ENCODE measurements at places on chromosomes 13 and 19. TPM values are rescaled to one million over a fixed set of nuclear protein-coding genes. Genes with fewer than 3 reads are reported as not detected.

Gene LHB
- total RNA-seq = 1.1 TPM

Gene MISP3
- 6.6 TPM for total RNA-seq

Gene ZNF8
- total RNA-seq = 10.9 TPM

Gene COL4A2
- total RNA-seq = 835 TPM

Gene SIGLEC12
- 0.12 TPM for total RNA-seq

Gene BEST2
- not detected for total RNA-seq

Gene LRFN3
- total RNA-seq = 9.9 TPM

Gene ZNF835
- total RNA-seq = 7.1 TPM

Gene ZNF112
- 11.9 TPM for total RNA-seq

Gene CABP5
- not detected for total RNA-seq

Gene GFY
- total RNA-seq = not detected

Gene ZNF582
- 4.8 TPM for total RNA-seq

Gene GIPC1
- total RNA-seq = 95.6 TPM

Gene DMKN
- 47.1 TPM for total RNA-seq

Gene TGFBR3L
- not detected for total RNA-seq

Gene ENOX1
- 10.1 TPM for total RNA-seq

Gene CILP2
- 1.1 TPM for total RNA-seq

Gene CEBPA
- total RNA-seq = 12.0 TPM

Gene UBE2M
- 64.5 TPM for total RNA-seq

Gene CEACAM20
- not detected for total RNA-seq

Gene ERICH4
- 0.64 TPM for total RNA-seq

Gene LSM4
- 148 TPM for total RNA-seq

Gene CXCL17
- 0.23 TPM for total RNA-seq

Gene RASAL3
- total RNA-seq = 1.9 TPM

Gene ZNF541
- 0.18 TPM for total RNA-seq

Gene WDR88
- total RNA-seq = 0.18 TPM

Gene IPO5
- total RNA-seq = 139 TPM

Gene SLC7A9
- total RNA-seq = 9.0 TPM

Gene F10
- total RNA-seq = 16.6 TPM

Gene STXBP2
- 55.6 TPM for total RNA-seq

Gene ZNF749
- 23.0 TPM for total RNA-seq

Gene GPR12
- 0.06 TPM for total RNA-seq

Gene PIBF1
- 16.3 TPM for total RNA-seq

Gene ZNF284
- 3.7 TPM for total RNA-seq

Gene MBD3L2
- not detected for total RNA-seq

Gene OR7A5
- total RNA-seq = not detected

Gene OVOL3
- total RNA-seq = not detected
